ENCODE measurements at places on chromosomes 16 and 17. TPM values are rescaled to one million over a fixed set of nuclear protein-coding genes. Genes with fewer than 3 reads are reported as not detected.
A peak's percentile ranks its signal among the peaks of the same experiment; 100 is the strongest.

DNA sequence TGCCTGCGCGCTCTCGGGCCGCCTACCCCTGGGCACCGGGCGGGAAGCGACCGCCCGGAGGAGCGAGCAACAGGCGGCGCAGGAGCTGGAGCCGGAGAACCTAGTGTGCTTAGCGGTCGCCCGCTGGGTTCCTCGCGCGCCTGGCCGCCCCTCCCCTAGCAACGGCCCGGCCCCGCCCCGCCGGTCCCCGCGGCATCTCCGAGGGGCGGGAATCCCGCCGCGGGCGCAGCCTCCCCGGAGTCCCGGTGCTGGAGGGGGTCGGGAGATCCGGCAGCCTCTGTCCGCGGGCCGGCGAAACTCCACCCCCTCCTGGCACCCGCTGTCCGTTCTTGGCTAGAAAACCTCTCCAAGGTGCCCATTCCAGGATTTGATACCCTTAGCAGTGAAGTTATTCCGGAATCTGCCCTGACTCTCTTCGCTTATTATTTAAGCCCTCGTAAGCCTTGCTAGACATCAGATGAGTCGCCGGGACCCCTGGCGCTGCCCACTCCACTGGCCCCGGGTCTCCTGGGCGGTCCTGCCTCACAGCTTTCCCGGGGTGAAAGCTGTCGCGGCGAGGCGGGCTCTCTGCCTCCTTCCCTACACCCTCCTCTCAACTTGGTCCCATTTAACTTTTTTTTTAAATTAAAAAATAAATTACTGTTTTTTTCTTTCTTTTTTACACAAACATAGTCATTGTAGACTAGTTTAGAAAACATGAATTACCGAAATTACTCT is at the start of gene RPRML:
RPRML (minus strand) TSS at position 107 of the 717 bp plus-strand sequence. CDS start 246 bp downstream, outside the sequence.
- no peaks in the 10 kb centered on the region for H3K36me3 ChIP-seq
- peak within 1 kb of the TSS; percentile 44 for H3K4me3 ChIP-seq
- DNase-seq: peak; percentile 76
- no peak within 1 kb of the TSS for H3K27ac ChIP-seq
- H3K27me3 ChIP-seq: no peaks in the 10 kb centered on the region

GRCh38 chr16:88132836-88133506 is 181.7 kb downstream of the BANP start:
- no peak overlapping the region for H3K27ac ChIP-seq
- DNase-seq: no peak
- H3K27me3 ChIP-seq: no peaks in the 10 kb centered on the region
- H3K36me3 ChIP-seq: no peaks in the 10 kb centered on the region
- no peak overlapping the region for H3K4me3 ChIP-seq

Gene TBC1D28
- not detected for polyA plus RNA-seq

DNA sequence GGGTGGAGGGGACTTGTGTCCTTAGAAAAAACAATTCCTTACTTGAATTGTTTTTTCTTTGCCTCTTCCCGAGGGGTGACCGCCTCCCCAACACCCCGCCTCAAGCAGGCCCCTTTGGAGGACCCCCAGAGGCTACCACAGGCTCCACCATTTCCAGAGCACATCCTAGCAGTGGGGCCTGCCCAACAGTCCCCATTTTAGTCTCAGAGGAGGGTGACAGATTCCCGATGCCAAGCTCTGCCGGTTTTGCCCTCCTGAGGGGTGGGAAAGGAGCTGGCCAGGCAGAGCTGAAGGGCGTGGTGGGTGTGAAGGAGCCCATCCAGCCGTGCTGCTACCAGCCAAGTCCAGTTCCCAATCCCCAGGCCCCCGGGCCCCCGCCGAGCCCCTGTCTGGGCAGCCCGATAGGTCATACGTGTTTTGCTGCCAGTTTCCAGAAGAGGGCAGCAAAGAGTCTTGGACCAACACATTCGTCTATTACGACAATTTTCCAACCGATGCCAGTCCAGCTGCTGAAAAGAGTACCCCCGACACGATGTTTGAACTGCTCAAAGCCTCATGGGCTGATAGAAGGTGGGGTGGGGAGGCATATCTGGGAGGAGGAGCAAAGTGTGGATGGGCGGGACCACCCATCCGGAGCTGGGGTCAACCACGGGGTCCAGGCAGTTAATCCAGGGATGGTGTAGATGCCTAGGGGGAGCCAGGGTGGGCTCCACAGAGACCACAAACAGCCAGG is 18.8 kb upstream of the GAA start:
- DNase-seq: peak; percentile 69
- H3K4me1 ChIP-seq: no peaks in the 10 kb centered on the region
- H3K27ac ChIP-seq: no peak overlapping the region
- no peak overlapping the region for H3K4me3 ChIP-seq

- no peak overlapping the region for H3K4me3 ChIP-seq
- DNase-seq: no peak
- no peaks in the 10 kb centered on the region for H3K36me3 ChIP-seq
- no peaks in the 10 kb centered on the region for H3K4me1 ChIP-seq
Observed at GRCh38 chr16:55351936-55352335, 27.9 kb downstream of the IRX6 start.

- no peak overlapping the region for H3K27ac ChIP-seq
- H3K36me3 ChIP-seq: no peaks in the 10 kb centered on the region
- H3K4me1 ChIP-seq: no peaks in the 10 kb centered on the region
- no peak overlapping the region for H3K4me3 ChIP-seq
- peak; percentile 91 for DNase-seq
Observed at GRCh38 chr17:42405963-42406495, 17.0 kb downstream of the CAVIN1 start.

Gene ACBD4
- polyA plus RNA-seq: 37.3 TPM

- no peak overlapping the region for H3K4me3 ChIP-seq
- H3K36me3 ChIP-seq: no peaks in the 10 kb centered on the region
- H3K4me1 ChIP-seq: no peaks in the 10 kb centered on the region
- DNase-seq: no peak
- no peaks in the 10 kb centered on the region for H3K27me3 ChIP-seq
Observed at GRCh38 chr16:78962457-78962929, 638.0 kb downstream of the MAF start.

Gene VPS35
- polyA plus RNA-seq: 6.6 TPM

Data from pancreas (tissue), 10 donors.